ENCODE measurements at places on chromosomes 12 and 14.

GRCh38 chr14:67133595-67134441, 55.4 kb upstream of the GARIN2 start:
- DNase-seq = no peak

DNA sequence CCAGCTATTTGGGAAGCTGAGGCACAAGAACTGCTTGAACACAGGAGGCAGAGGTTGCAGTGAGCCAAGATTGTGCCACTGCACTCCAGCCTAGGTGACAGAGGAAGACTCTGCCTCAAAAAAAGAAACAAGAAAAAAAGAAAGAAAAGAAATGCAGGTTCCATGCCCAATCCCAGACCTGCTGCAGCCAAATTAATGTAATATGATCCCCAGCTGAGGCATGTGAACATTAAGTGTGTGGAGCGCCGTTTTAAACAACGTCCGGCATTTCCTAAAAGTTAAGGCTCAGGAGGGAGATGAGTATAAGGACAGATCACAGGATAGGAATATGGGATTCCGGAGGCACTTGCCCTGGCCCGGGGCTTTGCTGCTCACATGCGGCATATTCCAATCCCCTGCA, 162.9 kb downstream of the KSR2 start:
- no peak for DNase-seq

DNA sequence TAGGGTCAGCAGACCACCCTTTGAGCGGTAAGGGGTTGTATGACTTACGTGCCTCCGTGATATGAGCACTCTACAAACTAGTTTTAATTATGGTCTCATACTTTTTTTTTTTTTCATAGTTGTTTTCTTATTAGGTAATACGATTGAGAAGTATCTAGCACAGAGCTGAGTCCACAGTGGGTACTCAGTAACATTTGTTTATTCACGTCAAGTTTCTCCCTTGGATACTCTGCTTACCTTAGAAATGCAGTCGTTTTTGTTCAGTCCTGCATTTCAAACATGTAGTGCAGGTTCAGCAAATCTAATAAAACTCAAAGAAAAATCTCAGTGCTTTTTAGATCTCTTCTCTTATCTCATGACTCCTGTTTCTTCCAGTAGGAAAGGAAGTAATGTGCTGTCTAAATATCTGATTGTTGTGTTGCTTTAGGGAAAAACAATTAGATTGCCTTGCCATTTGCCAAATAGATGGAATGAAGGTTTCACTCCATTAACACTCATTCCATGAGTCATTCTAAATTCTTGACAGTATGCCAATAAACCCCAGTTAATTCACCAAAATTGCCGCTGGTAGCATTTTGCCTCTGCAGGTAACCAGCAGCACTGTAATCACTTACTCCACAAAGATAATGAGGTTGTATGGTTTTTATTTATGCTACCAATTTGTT, 118.9 kb downstream of the PTCSC3 start:
- DNase-seq = no peak

DNA sequence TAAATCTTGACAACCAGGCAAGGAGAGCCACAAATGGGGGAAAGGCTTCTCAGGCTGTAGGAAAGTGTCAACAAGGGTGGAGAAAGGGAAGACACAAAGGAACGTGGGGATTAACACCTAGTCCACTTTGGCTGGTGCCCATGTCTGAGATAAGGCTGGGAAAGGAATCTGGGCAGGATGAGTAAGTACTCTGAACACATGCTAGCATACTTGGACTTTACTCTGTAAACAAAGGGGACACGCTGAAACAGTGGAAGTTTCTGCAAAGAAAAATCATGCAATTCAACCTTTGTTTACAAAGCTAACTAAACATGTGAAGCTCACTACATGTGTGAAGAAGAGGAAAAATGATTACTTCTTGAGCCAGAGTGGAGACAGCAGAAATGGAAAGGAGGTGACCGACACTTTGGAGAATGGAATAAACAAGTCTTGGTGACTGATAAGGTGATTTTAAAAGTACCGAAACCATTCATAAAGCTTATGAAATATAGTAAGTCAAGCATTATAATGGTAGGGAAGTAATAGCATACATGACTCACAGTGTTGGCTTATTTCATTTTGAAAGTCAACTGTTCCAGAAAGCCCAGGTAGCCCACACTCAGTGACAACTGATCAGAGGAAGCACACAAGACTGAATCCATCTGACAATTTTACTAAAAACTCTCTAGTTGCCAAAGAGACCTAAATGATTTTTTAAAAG, 13.2 kb downstream of the CPNE8 start:
- DNase-seq = no peak

DNA sequence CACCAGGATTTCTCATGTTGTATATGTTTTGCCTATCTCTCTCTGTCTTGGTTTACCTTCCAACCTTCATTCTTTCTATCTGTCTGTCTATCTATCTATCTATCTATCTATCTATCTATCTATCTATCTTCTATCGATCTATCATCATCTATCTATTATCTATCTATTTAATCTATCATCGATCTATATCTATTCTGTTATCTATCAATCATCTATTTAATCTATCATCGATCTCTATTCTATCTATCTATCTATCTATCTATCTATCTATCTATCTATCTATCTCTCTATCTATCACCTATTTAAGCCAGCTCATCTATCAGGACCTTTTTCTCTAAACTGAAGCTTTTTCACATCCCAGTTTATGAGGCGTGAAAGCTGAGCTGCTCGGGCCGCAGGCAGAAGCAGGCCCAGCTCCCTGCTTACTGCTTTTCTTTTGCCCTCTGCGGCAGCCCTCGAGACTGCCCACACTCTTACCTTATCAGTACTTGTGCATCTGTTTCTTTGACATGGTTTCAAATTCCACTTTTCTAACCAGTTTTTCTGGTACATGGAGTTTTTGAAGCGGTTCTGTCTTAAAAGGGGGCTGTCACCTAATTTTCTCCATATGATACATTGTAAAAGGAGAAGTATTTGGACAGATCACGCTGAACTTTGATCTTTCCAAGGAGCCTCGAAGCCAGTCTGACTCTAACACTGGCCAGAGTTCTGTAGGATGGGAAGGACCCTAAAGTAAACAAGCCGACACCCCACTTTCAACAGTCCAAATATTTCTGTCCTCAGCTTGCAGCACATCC, 44.4 kb upstream of the GSG1 start:
- no peak for DNase-seq

- no peak for DNase-seq
Measured at GRCh38 chr12:103799857-103800771, 40.9 kb downstream of the NT5DC3 start.

DNA sequence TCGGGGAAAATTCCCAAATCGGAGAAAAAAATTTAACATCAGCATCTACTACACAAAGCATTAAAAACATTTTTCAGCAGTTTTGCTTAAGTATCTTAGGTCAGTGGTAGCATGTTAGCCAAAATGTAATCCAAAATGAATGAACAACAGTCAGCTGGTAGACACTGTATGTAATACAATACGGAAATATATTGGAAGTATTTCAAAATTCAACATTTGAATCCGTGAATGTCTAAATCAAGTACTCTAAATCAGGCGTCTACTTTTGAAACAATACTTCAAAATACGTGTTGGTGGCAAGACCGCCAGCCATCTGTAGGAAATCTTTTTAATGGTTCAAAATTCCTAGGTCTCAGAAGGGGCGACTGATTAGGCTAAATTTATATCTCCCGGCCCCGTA, 1.1 kb downstream of the SCAF11 start:
- no peak for DNase-seq

Measured in WTC11 (cell line).